Activated CD8-positive, alpha-beta memory T cell treated with anti-CD3 and anti-CD28 coated beads for 1 hour (primary cell): ENCODE measurements at places on chromosomes 5 and 9.

DNA sequence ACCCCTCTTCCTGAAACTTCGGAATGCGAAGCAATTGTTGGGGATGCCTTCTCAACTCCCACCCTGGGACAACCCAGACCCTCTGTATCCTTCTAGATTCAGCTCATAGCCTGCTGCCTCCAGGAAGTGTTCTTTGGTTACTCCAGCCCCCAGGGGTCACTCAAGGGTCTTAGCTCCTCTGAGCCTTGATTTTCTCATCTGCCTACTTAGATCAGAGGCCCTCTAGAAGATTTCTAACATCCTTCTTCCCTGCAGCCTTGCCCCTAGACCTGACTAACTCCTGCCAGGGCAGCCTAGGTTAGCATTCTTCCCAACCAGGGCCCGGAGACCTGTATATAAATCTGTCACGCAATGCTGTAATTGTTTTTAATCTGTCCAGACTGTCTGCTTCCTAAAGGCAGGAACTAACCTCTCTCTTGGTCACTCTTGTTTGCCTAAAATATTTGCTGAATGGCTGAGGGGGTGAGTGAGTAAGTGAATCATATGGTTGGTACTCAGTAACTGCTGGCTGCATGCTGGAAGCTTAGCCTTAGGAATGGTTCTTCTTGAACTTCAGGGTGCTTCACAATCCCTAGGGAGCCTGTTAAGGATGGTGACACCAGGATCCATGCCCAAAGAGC is 8.2 kb downstream of the GALNT10 start:
- no peak for DNase-seq

- DNase-seq, result no peak
Measured at GRCh38 chr5:154861946-154862345, 3.5 kb downstream of the CNOT8 start.

DNA sequence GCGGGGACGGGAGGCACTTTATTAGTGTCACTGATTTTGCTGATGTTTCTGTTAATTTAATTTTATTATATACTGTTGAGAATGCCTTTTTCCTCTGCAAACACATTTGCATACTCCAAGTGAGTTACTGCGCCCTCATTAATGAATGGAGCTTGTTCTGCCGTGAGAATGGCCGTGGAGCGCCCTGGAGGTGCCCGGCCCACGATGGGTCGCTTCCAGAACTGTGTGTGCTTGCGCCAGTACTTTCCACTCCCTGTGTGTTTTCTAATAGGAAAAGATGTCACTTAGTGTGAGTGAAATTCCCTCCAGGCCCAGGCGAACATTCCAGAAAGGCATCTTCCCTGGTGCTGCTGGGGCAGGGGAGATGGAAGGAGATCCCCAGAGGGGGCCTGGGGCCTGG is 30.1 kb downstream of the NDUFS6 start:
- no peak for DNase-seq

DNA sequence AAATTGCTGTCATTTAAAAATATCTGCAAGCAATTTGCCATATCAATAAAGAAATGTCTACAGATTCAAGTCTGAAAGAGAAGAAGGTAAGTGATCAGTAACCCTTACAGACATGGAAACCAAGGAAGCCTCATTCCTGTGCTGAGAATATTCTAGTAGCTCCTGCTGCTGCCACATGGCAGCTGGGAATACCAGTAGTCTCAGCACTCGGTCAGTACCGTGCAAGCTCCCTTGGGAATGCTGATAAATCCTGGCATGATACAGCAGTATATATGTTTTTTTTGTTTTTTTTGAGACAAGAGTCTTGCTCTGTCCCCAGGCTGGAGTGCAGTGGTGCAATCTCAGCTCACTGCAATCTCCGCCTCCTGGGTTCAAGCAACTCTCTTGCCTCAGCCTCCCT is 27.9 kb downstream of the NANS start:
- no peak for DNase-seq

DNA sequence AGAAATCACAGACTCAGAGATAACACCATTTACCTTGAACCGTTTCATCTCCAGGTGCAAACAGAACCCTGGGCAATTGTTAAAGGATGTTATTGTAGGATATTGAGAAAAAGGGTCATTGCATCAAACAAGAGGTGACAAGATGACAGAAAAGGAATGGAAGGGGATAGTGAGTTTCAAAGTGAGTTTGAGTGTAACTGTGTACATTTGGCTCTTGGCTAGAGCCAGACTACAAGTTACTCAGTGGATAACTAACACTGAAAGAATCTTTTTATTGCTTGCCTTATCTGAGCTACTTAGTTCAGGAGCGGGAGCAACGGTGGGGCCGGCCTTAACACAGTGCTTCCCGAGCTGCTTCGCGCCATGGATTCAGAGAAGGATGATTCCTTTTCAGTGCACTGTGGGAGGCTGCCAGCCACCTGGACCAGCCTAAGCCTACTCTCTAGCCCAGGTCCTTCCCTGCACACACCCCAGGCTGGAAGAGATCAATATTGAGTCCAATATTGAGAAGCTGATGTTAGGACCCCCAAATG is 193.4 kb downstream of the ATPSCKMT start:
- no peak for DNase-seq

DNA sequence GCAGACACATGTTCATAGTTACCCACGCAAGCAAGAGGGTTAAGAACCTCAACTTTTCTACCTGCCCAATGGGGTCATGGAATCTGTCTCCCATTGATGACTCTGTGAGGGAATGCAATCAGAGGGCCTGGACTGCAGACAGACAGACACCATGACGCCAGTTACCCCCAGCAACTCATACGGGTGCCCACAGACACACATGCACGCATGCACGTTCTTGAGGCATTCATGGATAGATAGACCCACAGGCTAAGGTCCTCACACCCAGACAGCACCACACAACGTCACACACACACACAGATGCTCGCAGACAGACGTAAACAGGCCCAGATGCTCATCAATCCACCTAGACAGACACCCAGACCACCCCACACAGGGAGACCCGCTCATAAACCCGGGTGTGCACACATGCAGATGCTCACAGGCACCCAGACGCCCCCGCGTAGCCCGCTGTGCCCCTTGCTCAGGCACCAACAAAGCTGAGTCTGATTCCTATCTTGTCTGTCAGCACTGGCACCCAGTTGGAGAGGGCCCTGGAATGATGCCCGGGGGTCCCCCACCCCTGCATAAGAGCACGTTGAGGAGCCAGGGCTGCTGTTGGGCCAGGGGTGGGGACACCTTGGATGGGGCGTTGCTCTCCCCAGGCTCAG is 23.6 kb downstream of the LHX2 start:
- no peak for DNase-seq

DNA sequence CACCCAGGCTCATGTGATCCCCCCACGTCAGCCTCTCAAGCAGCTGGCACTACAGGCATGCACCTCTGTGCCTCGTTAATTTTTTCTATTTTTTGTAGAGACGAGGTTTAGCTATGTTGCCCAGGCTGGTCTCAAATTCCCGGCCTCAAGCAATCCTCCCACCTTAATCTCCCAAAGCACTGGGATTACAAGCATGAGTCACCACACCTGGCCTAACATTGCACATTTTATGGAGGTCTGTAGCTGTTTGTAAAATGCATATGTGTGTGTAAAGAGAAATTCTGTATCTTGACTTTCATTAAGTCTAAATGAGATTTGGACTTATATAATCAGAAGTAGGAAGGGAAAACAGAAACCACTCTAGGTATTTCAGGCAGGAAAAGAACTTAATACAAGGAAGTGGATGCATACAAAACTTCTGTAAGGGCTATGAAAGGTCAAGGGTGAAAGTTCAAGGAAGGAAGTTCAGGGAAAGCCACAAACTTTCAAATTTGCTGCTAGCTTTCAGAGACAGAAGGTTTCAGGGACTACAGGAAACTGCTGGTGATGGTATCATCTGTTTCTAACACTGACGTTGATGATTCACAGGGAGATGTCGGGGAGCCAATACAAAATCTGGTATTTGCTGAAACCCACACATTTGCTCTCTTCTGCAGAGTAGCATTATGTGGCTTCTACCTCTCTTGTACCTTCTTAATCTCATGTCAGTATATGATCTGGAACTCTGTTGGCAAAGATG is 209.4 kb downstream of the PIK3R1 start:
- no peak for DNase-seq

DNA sequence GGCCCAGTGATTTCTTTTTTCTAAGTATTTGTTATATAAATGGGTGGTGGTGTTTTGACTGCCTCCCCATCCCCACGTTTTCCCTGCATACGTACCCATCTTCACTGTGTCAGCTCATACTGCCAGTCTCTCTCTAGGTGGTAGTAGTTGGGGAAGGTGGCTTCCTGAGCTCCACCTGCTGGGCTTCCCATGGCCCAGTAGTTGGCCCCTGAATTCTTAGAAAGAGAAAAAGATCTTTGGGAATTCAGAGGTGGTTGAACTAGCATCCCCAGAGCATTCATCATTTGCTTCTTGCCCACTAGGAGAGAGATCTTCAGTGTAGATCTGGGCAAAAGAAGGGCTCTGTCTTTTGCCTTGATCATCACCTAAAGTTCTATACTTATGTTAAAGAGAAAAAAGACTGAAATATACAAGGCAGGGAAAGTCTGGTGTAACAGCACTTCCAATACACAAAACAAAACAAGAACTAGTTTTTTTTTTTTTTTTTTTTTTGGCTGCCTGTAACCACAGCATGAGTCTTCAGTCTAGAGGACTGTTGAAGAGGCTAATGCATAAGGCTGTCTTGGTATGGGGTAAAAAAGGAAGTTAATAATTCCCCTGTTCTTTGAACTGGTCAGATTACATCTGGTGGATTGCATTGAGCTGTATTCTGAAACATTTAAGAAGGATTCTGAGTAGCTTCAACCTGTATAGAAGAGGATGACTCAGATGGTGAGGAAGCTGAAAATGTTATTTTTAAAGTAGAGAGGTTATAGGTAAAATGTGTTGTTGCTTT is 128.7 kb downstream of the ATG10 start:
- no peak for DNase-seq

DNA sequence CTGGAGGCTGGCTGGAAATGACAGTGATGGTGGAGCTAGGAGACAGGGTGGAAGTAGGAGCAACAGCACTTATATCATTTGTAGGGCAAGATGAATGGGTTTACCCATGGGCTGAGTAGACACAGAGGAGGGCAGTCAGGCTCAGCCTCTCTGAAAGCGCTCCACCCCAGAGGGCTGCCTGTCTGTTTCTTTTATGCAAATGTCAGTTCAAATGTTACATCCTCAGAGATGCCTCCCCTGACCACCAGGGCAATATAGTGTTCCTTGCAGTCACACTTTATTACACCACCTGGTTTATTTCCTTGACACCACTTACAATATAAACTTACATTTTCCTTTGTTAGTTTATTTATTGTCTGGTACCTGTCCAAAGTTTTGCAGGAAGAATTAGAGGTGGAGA is 159.5 kb upstream of the IL12B start:
- DNase-seq, result no peak

DNA sequence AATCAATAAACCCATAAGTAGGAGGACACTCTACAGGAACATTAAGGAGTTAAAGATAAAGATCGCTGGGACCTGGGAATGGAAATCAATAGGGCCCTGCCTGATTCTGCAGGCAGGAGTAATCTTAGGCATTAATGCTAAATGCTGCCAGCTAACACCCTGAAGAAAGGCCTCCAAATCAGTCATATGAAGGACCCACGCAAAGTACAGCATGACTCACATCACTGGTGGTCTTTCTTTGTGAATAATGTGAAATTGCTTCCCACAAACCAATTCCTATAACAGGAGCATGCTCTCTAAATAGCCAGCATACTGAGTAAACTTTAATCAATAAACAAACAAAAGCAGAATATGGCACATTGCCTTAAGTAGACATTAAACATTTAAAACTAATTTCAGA is 172.3 kb downstream of the SEMA5A start:
- no peak for DNase-seq

GRCh38 chr5:81852291-81853029 is 101.6 kb upstream of the SSBP2 start:
- DNase-seq, result no peak

DNA sequence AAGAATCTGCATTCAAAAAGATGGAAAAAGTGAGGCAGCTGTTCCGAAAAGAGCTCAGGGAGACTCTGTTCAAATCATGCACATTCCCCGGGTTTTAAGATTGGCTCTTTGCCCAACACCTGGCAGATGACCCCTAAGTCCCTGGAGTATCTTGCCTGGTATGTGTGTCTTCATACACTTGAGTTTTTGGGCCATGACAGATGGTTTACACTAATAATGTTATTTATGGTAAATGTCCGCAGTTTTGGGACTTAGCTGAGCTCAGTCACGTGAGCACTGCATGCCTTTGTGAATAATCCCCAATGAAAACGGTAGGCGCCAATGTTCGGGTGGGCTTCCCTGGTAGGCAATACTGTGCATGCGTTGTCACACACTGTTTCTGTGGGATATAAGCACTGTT is 316.1 kb downstream of the PRDM9 start:
- no peak for DNase-seq

- no peak for DNase-seq
Measured at GRCh38 chr5:51960617-51961121, 577.4 kb downstream of the ISL1 start.

DNA sequence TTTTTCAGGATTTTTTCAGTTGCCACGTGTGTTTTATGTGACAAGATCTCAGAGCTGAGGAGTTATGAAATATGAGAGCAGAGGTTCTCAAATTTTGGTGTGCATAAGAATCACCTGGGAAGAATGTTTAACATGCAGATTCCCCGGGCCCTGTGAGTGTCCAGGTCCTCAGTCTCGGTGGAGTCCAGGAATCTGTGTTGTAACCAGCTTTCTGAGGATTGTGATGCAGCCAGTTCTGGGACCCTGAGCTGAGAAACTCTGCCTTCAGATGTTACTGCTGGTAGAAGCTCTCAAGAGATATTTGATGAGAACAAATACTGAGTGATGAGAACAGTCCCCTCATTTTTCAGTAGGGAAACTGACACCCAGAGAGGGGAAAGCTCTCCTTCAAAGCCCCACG is 102.8 kb upstream of the SAP30L start:
- no peak for DNase-seq

GRCh38 chr5:107538331-107538730 is 132.4 kb downstream of the EFNA5 start:
- no peak for DNase-seq

- DNase-seq, result no peak
Measured at GRCh38 chr9:113964495-113965170, 88.5 kb downstream of the ZNF618 start.

DNA sequence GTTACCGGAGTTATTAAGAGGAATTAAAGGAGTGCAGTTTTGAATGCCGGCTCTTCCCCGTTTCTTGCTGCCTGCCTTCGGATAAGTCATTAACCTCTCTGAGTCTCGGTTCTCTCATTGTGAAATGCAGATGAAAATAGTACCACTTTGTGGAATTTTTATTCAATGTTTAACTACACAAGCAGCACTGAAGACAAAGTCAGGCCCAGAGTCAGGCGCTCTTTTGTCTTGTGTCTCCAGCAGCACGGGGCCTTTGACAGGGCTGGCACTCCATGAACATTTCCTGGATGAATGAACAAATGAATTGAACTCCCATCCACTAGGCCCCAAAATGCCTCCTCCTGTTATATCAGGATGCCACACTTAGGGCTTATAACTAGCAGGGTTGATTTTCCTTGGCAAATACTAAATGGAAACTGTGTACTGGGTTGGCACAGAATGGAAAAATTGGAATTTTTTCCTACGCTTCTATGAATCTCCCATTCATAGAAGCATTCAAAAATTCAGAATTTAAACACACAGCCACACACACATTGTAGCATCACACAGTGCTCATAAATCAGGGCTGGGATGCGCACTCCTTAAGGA is 332.8 kb downstream of the MLLT3 start:
- no peak for DNase-seq

- no peak for DNase-seq
Measured at GRCh38 chr5:862367-863243, 11.8 kb upstream of the ZDHHC11 start.
